ENCODE measurements at places on chromosomes 4 and X.

GRCh38 chr4:87498446-87498900, 30.7 kb downstream of the SPARCL1 start:
- no peak for DNase-seq

GRCh38 chrX:114999906-115000305, 17.5 kb downstream of the IL13RA2 start:
- no peak for DNase-seq

GRCh38 chr4:7196736-7197135, 4.4 kb downstream of the SORCS2 start:
- DNase-seq, result no peak

GRCh38 chr4:165542476-165542875, 163.7 kb downstream of the CPE start:
- DNase-seq, result no peak

GRCh38 chr4:99190336-99190735, 28.7 kb downstream of the ADH6 start:
- no peak for DNase-seq

DNA sequence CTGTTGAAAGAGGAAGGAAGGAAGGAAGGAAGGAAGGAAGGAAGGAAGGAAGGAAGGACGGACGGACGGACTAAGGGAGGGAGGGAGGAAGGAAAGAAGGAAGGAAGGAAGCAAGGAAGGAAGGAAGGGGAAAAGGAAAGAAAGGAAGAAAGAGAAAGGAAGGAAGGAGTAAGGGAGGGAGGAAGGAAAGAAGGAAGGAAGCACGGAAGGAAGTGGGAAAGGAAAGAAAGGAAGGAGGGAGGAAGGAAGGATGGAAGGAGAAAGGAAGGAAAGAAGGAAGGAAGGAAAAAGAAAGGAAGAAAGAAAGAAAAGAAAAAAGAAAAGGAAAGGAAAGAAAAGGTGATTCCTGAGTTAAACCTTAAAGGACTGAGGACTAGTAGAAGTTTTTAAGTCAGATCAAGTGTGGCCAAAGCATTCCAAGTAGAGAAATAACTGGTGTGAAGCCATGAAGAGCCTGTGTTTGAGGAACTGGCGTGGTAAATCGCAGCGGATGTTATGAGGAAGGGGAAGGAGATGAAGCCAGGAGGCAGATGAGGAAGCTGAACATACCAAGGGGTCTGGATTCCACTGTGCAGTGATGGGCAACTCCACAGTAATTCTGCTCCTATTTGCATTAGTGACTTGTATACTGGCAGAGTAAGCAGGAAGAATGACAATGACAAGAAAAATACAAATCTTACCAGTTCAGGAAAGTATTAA, 163.5 kb downstream of the MGST2 start:
- no peak for DNase-seq

- DNase-seq, result no peak
Measured at GRCh38 chrX:135543924-135544323, 23.5 kb downstream of the INTS6L start.

- no peak for DNase-seq
Measured at GRCh38 chr4:148275266-148275665, 166.9 kb downstream of the NR3C2 start.

GRCh38 chrX:9525511-9526248, 60.8 kb downstream of the TBL1X start:
- no peak for DNase-seq

- DNase-seq, result no peak
Measured at GRCh38 chrX:149208307-149208706, 296.8 kb downstream of the IDS start.

- DNase-seq, result no peak
Measured at GRCh38 chrX:71320126-71320525, 18.6 kb downstream of the ITGB1BP2 start.

DNA sequence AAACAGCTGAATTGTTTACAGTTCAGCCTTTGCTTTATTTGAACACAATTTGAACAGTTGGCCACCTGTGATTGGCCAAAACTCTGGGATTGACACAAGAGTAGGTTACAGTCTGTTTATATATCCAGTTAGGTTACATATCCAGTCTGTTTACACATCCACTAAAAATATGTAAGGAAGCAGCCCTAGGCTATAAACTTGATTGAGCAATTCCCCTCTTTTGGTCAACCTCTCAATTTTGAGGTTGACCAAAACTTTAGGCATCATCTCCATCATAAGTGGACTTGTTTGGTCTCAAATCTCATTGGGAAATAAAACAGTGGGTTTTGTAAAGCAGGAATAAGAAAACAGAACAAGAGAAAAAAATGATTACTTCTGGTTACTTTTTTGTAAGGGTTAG, 190.8 kb downstream of the SPATA18 start:
- DNase-seq, result no peak

GRCh38 chrX:130556951-130557350, 155.2 kb downstream of the RBMX2 start:
- DNase-seq, result no peak

DNA sequence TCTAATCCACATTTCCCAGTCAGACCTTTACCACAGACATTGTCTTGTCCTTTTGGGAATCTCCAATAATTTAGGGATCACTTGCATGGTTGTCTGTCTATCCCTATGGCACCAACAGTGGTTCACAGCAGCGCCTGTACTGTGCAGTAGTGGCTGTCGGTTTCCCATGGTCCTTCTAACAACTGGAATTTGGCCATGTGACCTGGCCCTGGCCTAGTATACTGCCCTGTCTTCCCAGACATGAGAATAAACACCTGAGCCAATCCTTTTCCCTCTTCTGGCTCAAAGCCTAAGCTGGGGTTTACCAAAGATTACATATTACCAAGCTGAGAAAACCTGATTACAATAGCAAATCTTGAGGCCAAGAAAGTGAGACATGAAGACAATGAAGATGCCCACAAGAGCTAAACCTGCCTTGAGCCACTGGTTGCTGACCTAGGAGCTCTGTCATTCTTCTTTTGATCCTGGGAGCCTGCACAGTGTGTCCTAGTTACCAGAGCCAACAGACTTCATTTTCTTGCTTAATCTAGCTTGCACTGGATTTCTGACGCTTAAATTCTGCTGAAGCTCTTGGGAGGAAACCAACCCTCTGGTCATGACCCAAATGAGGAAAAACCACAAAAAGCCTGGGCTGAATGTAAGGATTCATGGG, 92.1 kb downstream of the SCD5 start:
- DNase-seq, result no peak
